Left forelimb (tissue), 1 donor: ENCODE measurements at places on chromosomes 6 and 20.
A peak's percentile ranks its signal among the peaks of the same experiment; 100 is the strongest.

DNA sequence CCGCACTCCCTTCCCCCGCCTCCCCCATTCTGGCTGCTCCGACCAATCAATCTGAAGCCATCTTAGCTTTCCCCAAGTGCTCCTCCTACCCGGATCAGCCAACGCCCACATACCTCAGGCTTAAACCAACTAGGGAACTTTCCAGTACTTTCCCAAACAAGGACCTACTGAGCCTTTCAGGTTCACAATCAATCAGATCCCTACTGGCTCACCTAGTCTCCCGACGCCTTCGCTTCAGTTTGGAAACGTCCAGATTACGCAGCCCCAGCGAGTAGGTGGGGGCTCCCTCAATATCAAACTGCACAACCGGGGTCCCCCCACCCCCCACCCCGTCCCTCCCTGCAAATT, 432 bp downstream of the HSPA1L start:
- DNase-seq: peak; percentile 96

DNA sequence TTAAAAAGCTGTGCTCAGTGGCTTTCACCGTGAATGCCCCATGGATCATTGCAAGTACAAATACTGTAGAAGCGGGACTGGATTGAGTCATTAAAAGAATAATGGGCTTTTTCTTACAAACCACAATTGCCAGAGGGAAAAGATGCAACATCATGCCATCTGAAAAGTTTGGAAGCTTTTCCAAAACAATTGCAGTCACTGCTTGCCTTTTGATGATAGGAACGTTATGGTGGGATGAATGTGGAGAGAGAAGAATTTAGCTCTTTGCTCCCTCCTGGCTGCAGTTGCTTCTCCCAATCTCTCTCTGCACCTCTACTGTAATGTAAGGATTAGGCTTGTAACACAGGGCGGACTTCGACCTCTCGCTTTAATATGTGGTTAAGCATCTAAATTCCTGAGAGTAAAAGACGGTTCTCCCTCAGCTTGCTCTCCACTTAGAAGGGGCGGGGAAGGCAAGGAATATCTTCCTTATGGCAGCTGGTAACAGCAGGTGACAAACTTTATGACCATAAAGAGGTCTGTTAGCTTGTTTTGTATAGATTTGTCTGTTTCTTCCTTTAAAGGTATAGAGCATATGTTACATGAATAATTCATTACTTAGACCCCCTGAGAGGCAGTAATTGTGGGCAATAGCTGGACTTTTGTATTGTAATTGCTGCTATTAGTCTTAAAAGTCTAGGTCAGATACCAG, 376.1 kb downstream of the UTRN start:
- no peak for DNase-seq

DNA sequence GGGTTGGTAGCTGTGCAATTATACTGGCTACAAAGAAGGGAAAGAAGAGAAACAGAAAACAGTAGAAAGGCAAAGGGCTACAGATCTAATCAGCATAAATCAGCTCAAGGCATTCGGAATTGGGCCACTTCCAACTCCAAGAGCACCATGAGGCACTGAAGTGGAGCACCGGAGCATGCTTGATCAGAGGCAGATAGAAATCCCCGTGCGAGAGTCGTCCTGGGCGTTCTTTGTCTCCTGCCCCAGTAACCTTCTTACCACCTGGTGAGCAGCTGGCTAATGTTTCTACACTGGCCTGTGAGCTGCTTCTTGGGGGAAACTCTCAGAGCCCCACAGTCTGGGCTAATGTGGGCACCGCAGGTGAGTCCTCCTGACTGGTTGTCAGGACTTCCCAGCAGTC, 16.7 kb downstream of the NEDD9 start:
- DNase-seq: no peak

DNA sequence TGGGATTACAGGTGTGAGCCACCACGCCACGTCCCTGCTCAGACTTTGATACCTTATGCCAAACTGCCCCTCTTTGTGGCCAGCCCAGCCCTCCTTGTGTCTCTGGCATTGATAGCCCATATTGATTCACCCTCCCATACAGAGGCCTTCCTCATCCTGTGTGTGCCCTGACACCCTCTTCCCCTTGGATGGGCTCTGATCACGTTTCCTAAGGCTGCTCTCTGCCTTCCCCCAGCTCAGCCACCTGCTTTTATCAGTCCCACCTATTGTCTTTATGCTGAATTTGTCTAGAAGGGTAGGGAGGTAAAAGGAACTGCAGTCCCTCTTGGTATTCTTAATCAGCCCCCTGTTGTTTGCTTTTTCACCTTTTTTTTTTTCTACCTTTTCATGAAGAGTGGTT, 95.9 kb downstream of the CDKAL1 start:
- DNase-seq: no peak

- DNase-seq: no peak
Observed at GRCh38 chr20:61380545-61380915, 128.5 kb downstream of the CDH4 start.

DNA sequence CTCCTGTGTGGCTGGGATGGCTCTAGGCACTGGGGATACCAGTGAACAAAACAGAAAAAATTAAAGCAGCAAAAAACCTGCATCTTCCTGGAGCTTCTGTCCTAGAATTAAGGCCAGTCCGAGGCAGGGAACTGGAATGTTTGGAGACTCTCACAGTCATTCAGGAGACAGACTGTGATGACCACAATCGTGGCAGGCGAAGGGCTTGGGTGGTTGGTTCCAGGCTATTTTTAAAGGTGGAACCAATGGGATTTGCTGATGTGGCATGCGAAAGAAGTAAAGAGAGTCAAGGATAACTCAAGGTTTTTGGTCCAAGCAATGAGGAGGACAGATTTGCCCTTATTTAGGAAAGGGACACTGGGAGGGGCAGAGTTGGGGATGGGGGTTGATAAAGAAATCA, 66.9 kb downstream of the SULF2 start:
- no peak for DNase-seq

DNA sequence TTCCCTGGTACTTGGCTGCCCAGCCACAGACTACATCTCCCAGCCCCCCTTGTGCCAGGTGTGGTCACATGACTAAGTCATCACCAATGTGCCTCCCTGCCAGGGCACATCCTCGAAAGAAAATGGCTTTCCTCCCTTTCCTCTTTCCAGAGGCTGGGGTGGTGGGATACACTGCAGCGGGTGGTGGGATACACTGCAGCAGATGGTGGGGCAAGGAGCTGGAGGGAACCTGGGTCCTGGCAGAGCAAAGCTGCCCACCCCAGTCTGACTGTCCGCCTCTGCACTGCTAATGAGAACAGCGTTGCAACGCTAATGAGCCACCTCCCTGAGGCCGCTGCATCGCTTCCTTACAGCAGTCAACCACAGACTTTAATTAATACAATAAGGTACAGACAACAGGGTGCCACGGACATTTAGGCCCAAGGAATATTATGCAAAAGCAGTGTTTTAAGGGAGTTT, 125.3 kb downstream of the PREX1 start:
- no peak for DNase-seq

DNA sequence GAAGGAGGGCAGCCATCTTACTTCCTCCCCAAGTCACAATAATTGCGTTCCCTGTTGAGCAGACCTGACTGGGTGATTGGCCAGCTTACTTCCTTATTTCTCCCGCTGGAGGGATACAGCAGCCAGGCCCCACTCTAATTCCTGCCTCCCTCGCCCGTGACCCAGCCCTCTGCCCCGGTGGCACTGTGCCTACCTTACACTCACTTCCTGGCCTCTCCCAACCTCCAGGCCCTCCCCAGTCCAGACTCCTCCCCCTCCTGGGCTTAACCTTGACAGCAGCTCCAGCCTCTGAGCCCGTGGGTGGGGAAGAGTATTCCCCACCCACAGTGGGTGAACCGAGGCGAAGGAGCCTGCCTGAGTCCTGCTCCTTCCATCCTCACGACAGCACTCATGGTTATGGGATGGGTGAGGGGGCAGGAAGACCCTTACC, 3.0 kb downstream of the BAK1 start:
- DNase-seq: no peak

DNA sequence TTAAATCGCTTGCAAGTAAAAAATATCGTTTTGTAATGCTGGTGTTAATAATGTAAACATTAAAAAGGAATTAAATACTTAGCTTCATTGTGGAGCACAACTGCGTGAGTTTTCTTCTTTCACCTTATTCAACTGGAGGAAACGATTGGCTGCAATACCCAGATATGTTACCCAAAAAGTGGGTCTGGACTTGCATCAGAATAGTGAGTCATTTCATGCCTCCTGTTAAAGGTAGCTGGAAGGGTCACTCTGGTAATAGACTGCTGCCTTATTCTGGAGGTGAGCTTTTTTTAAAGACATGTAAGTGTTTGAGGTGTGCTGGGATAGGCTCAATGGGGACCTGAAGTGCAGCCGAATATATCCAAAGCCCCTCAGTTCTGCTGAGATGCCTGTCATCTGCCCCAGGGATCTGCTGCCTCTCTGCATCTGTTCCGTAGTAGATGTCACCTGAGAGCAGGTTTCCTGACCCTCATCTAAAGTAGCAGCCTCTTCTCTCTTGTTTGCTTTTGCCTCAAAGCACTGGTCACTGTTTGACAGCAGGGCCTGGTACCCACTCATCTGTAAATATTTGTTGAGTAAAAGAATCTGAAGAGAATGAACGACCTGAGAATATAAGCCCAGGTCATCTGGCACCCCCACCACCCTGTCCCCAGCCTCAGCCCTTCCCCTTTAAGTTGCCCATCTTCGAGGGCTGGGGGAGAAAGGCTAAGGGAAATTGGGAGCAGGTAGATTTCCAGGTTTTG, 5.6 kb upstream of the UQCC2 start:
- no peak for DNase-seq

DNA sequence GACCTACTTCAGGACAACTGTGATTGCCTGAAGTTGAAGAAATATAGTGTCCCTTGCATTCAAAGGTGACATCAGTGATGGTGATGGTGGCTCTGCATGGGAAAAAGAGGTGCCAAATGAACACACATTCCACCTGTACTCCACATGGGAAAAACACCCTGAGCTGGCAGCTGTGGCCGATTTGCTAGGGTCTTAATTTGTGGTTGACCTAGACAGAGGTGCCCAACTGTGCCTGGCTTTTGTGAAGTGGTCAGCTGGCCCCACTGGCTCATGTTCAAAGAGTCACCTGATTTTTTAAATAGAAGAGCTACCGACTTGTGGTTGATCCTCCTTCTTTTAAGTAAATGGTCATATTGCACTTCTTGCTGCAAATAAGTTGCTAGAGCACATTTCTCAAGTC, 7.6 kb upstream of the GCNT2 start:
- no peak for DNase-seq

GRCh38 chr6:25137480-25137879, 141.7 kb upstream of the CARMIL1 start:
- DNase-seq: no peak

DNA sequence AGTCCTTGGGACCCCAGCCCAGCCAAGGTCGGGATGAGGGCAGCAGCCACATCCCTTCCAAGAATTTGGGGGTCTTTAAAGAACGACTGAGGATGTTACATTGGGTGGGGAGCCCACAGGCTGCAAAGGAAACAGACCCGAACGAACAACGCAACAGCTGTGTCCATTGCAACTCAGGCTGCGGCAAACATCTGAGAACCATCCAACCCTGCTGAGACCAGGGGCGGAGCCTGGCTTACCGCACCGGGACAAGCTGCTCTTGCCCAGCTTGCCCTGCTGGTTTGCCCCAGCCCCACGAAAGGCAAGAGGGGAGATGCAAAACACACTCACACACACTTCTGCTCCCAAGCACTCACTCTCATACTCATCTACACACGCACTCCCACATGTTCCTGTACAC, 21.5 kb upstream of the TAF4 start:
- DNase-seq: no peak

DNA sequence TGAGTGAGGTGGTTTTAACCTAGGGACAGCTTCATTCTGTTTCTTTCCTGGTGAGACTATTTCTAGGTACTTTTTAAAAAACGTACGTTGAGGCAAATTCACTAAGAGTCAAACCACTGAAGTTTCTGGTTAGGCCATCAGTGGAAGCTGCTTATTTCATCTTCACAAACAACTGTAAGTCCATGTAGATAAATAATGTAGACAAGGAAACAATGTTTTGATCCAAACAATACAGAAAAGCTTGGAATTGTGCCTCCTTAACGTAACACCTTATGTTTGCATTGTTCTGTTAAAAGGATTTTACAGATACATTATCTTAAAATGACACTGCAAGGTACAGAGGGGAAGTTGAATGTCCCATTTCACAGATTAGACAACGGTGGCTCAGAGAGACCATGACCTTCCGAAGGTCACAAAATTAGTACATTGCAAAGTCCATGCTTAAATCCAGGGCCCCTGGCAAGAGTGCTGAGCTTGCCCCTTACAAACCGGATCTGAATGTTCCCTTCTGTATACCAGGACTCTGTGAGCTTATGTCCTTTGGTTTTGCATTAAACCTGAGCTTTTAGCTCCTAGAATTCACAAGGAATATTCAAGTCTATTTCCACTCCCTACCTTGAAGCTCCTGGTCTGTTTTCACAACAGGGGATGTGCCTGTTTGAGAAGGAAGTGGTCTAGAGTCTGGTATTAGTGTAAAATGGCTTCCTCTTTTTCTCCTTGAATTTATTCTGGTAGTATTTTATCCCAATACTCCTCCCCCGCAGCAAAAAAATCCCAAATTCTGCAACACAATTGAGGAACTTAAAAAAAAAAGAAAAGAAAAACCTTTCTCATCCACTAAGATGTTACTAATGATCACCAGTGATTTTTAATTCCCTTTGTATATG, 28.9 kb upstream of the ZNF217 start:
- DNase-seq: no peak

GRCh38 chr20:38730989-38731737, 6.9 kb downstream of the SLC32A1 start:
- no peak for DNase-seq

DNA sequence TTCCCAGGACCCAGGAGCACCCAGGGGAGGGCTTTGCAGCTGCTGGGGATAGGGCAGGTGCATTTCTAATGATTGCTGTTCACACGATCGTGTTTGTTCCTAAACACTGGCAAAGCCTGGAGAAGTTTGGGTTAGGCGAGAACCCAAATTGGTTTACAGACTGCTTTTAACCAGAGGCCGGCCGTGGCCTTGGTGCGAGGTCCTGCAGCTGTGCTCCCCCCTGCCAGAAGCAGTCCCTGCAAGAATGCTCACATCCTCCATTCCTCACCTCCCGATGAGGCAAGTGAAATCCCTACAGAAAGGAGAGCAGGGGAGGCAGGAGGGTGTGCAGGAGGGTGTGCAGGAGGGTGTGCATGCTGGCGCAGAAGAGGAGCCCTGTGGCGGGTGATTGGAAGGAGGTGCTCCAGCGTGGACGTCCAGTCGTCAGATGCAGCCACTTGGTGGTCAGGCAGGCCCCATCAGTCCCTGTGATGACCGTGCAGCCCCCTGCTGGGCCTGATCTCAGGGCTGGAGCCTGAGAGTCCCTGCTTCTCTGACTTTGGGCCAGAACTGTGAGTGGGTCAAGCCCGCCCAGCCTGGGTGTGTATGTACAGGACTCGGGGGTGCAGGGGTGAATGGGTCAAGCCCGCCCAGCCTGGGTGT, 55.7 kb upstream of the FRMD1 start:
- DNase-seq: peak; percentile 48

DNA sequence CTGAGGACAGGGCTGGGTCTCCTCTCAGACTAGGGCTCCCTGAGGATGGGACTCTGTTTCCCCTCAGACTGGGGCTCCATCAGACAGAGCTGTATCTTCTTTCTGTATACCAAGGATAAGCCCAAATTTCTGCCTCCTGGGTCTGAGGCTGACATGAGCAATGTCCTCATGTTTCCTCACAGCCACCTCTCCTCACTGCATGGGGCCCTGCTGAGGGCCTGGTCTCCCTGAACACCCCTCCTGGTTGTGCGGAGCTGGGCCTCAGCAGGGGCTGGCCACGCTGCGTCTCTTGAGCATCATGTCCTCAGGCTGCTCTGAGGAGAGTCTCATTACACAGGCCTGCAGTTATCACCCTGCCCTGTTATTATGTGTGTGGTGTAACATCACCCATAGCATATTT, 144.6 kb downstream of the LRFN2 start:
- DNase-seq: no peak
